ENCODE measurements at places on chromosomes 7 and 10. TPM values are rescaled to one million over a fixed set of nuclear protein-coding genes. Genes with fewer than 3 reads are reported as not detected.

TFEC gene
- total RNA-seq, result 0.50 TPM

ZNF804B gene
- total RNA-seq, result not detected

OR6B1 gene
- not detected for total RNA-seq

HOXA1 gene
- under 0.01 TPM for total RNA-seq

PDCD11 gene
- total RNA-seq, result 37.2 TPM

THSD7A gene
- 0.50 TPM for total RNA-seq

SPDYE16 gene
- total RNA-seq, result 0.12 TPM

SLC26A5 gene
- total RNA-seq, result not detected

SLC13A1 gene
- total RNA-seq, result not detected

C10orf105 gene
- total RNA-seq, result under 0.01 TPM

GRID1 gene
- total RNA-seq, result 0.33 TPM

SPDYE6 gene
- not detected for total RNA-seq

HPSE2 gene
- 0.50 TPM for total RNA-seq

AGR2 gene
- total RNA-seq, result under 0.01 TPM

ZNF138 gene
- total RNA-seq, result 7.1 TPM

NOM1 gene
- total RNA-seq, result 18.2 TPM

NKX2-3 gene
- total RNA-seq, result not detected

AIFM2 gene
- 6.9 TPM for total RNA-seq

NEUROD6 gene
- not detected for total RNA-seq

CPVL gene
- total RNA-seq, result 1.4 TPM

LRRN3 gene
- 4.1 TPM for total RNA-seq

FGL2 gene
- total RNA-seq, result 0.22 TPM

DUSP5 gene
- 67.8 TPM for total RNA-seq

AKR1B15 gene
- not detected for total RNA-seq

UFSP1 gene
- 9.9 TPM for total RNA-seq

OPALIN gene
- not detected for total RNA-seq

CPEB3 gene
- total RNA-seq, result 0.55 TPM

ABCC2 gene
- 0.75 TPM for total RNA-seq

NPSR1 gene
- not detected for total RNA-seq

RELN gene
- total RNA-seq, result 14.9 TPM

MSMB gene
- not detected for total RNA-seq

PRTFDC1 gene
- 22.9 TPM for total RNA-seq

NHLRC2 gene
- total RNA-seq, result 23.9 TPM

LRRC4 gene
- 0.22 TPM for total RNA-seq

CREB5 gene
- 2.5 TPM for total RNA-seq

AKR1C2 gene
- 20.4 TPM for total RNA-seq

LRIT1 gene
- not detected for total RNA-seq

ACBD7 gene
- 4.5 TPM for total RNA-seq

MTPN gene
- total RNA-seq, result 150 TPM

GRID2IP gene
- total RNA-seq, result not detected

PNLIPRP1 gene
- not detected for total RNA-seq

PRSS2 gene
- total RNA-seq, result not detected

AOAH gene
- total RNA-seq, result not detected

COL26A1 gene
- not detected for total RNA-seq

BET1 gene
- 66.6 TPM for total RNA-seq

LBX1 gene
- total RNA-seq, result not detected

PRKCQ gene
- 0.22 TPM for total RNA-seq

AKR1D1 gene
- not detected for total RNA-seq

SLC16A12 gene
- total RNA-seq, result under 0.01 TPM

DKK1 gene
- 421 TPM for total RNA-seq

SPDYE11 gene
- not detected for total RNA-seq

RTKN2 gene
- 6.3 TPM for total RNA-seq

ZNF438 gene
- total RNA-seq, result 2.3 TPM

PRR15 gene
- total RNA-seq, result 0.22 TPM

IL2RA gene
- not detected for total RNA-seq

ZNF488 gene
- total RNA-seq, result under 0.01 TPM

CYP3A7 gene
- total RNA-seq, result 0.55 TPM

CFTR gene
- under 0.01 TPM for total RNA-seq

Data from uterine smooth muscle cell (primary cell).